ENCODE measurements at places on chromosomes 4 and X.

DNA sequence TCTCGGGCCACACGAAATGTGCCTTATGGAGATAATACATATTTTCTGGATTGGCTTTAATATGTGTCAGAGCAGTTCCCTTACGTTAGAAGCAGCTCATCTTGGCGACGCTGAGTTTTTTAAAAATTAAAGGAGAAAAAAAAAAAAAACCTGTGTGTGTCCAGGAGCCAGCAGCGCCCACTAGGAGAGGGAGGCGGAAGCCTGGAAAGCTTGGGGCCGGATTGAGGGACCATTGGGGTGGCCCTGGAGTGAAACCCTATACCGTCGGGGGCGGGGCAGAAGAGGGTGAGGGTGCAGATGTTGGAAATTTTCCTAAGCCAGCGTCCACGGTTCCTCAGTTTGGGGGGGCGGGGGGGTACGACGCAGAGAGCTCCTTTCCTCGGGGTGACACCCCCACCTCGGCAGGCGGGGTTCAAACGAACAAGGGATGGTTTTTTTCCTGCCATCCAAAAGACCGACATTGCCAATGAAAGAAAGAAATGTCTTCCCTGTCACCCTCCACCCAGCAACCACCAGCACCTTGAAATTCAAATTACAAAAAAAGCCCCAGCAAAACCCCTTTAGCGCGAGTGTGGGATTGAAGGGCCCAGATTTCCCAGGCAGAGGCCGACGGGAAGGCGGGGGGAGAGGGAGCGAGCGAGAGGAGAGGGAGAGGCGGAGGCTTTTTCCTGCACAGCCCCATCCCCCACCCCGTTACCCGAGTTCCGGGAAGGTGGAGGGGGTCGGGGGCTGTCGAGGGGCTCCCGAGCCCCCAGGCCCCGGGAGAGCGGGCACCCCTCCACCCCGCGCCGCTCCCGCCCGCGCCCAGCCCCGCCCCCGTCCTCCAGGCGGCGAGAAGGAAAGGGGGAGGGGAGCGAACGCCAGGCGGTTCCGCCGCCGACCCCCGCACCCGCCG lies 859 bp downstream of the SMARCA1 start:
- no peak for DNase-seq

DNA sequence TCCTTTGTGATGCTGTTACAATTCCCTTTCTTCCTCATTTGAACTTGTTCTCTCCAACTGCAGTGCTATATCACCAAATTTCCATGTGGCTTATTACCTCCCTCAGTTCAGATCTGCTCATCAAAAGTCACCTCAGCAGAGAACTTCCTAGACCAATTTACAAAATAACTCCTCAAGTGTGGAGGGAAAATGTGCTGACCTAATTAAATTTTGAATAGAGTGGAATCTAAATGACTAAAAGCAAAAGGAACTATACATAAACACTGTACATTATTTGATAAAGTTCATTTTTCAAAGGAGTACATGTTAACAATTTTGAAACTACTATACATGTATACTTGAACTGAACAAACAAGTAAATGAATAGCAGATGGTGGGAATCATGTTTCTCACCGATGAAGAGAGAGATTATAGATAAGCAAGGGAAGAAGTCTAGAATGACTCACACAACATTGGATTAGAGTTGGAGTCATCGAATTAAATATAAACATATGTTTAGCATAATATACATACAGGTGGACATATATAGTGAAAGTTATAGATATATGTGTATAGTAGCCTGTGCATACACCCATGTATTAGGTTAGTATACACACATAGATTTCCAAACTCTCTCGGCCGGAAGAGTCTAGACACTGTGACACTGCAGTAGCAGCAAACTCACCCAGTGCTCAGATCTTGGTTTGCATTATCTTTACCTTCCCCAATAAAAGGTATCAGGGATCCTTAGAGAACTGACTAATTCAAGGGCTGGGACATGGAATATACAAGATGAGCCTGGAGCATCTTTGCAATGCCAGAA lies 318.7 kb downstream of the PCDH18 start:
- DNase-seq, result no peak

- no peak for DNase-seq
Observed at GRCh38 chr4:140666889-140667614, 89.1 kb downstream of the TBC1D9 start.

- DNase-seq, result no peak
Observed at GRCh38 chr4:153426207-153426885, 39.8 kb upstream of the TMEM131L start.

DNA sequence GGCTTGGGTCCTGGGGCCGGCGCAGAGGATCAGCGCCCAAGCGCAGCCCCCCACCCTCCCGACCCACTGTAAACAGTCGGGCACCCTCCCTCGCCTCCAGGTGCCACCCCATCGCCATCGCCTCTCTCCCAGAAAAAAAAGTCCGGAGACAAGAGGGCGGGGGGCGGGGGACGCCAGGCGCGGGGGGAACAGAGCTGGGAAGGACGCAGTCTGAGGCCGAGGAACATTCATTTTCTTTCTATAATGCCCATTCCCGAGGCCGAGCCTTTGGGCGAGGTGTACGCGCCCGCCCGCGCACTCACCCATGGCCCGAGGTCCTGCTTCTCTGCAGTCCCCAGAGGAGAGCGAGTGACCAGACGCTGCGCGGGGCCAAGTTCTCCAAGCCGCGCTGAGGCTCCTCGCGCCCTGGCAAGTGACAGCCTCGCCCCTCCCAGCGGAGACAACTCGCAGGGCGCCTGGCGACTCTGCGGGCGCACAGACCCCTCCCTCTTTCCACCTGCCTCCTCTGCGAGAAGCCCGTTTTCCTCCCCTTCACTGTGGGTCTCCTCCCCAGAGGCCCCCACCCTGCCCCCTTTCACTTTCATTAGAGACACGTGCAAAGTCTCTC lies 63.5 kb upstream of the WDR17 start:
- no peak for DNase-seq

GRCh38 chr4:153433754-153434105 lies 32.4 kb upstream of the TMEM131L start:
- DNase-seq, result no peak

DNA sequence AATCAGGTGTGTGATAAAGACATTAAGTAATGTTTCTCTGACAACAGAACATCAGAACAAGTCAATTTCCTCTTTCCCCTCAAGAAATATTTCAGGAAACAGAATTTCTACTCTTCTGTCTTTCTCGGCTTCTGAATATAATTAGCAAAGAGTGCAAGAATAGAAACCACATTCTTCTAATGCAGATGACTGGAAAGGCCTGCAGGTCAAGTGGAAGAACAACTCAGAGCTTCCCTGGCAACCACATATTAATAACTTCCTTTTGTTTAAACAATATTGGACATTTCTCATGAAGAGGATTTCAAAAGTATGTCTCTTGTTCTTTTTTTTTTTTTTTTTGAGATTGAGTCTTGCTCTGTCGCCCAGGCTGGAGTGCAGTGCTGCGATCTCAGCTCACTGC lies 225.5 kb downstream of the PARM1 start:
- no peak for DNase-seq

- DNase-seq, result no peak
Observed at GRCh38 chr4:143023239-143023918, 161.3 kb upstream of the USP38 start.

- no peak for DNase-seq
Observed at GRCh38 chr4:147361726-147362125, 119.2 kb upstream of the EDNRA start.

- no peak for DNase-seq
Observed at GRCh38 chr4:112189754-112190153, 41.8 kb upstream of the AP1AR start.

DNA sequence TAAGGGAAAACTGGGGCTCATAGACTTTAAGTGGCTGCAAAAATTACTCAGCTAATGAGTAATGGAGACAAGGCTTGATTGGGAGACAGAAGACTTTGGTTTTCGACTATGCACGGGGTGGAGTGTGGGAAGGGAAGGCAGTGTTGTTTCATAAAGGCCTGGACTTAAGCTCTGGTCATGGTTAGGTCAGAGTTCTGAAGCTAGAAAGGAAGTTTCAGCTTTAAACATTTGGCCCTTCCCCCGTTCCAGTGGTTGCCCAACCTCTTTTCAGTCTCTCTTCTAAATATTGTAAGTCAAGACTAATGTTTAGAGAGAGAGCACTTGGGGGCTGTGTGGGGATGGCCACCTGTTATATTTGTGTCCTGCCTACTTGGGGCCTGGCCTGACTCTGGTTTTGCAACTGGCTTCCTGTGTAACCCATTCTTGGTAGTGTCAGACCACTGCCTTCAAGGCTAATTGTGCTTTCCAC lies 21.0 kb downstream of the MSN start:
- no peak for DNase-seq

GRCh38 chr4:86089781-86090323 lies 270.0 kb downstream of the MAPK10 start:
- no peak for DNase-seq

- DNase-seq, result no peak
Observed at GRCh38 chr4:118180776-118181175, 146.5 kb downstream of the NDST3 start.

DNA sequence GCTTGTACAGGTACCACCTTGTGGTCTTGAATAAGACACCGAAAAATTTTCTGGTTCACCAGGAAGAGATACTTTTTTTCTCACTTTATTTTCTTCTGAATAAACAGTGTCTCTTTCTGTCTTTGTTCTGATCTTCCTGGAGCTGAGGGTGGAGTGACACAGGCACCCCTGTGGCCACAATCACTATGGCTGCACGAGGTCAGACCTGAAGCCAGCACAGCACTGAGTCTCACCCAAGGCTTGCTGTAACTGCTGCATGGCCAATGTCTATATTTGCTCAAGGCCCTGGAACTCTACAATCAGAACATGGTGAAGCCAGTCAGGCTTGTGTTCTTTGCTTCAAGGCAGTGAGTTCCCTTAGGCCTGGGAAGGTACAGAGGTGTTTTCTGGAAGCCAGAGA lies 87.2 kb downstream of the GPR174 start:
- DNase-seq, result no peak

GRCh38 chr4:4474476-4474875 lies 67.4 kb downstream of the STX18 start:
- no peak for DNase-seq

DNA sequence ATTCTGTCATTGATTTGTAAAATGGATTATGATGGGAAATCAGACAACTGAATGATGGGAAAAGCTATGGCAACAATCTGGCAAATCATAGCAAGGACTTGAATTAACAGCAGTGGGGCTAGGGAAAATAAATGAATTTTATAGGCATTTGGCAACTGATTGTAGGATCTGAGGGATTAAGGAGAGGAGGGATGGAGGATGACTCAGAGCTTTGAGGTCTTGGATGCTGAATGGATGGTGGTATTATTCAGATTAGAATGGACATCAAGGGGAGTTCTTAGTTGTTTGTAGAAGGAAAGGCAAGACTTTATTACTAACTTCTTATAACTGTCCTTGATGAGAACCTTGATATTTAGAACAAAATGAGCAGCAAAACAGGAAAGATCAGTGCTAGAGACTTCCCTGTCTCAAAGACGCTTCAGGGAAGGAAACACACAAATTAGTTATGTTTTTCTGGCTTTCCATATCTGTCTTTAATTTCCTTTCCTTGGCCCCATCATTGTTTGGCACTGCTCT lies 51.4 kb upstream of the HHIP start:
- DNase-seq, result no peak

DNA sequence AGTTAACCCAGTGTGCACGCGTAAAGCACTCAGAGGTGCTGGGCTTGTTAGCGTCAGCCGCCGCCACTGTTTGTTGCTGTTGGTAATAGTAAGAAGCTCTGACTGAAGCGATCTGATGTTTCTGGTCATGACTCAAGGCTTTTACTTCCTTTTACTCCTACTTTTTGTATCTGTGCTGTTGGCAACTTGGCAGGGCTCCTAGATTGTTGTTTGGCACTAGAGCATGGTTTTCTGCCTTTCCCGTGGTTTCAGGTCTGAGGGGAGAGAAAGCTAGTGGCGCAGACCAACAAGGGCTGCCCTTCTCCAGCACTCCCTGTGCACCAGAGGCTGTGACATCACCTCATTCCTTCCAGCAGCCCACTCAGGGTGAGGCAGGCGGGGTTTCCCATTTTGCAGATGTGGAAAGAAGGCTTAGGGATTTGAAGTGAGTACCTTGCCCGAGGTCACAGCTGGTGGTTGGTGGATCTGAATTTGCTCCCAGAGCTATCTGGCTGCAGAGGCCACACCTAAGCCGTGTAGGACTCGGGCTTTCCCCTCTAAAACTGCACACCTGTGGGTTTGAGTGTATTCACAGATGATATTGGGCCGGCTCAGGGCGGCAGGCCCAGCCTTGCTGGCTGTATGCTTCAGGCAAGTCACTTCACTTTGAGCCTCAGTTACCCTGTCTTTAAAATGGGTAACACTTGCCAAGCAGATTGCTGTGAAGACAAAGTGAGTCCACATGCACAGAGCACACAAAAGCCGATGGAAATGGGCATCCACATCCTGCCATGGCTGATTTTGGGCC lies 51.2 kb upstream of the TADA2B start:
- no peak for DNase-seq

Measured in NCI-H2081 treated with DMSO at 0.1 percent for 48 hours (cell line).